ENCODE measurements at places on chromosomes 4 and X.

DNA sequence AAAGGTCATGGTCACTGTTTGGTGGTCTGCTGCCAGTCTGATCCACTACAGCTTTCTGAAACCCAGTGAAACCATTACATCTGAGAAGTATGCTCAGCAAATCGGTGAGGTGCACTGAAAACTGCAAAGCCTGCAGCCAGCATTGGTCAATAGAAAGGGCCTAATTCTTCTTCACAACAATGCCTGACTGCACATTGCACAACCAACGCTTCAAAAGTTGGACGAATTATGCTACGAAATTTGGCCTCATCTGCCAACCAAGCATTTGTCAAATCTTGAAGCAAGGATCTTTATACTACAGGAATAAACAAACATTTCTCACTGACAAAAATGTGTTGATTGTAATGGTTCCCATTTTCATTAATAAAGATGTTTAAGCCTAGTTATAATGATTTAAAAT lies 90.4 kb downstream of the EIF4E start:
- DNase-seq, result no peak

DNA sequence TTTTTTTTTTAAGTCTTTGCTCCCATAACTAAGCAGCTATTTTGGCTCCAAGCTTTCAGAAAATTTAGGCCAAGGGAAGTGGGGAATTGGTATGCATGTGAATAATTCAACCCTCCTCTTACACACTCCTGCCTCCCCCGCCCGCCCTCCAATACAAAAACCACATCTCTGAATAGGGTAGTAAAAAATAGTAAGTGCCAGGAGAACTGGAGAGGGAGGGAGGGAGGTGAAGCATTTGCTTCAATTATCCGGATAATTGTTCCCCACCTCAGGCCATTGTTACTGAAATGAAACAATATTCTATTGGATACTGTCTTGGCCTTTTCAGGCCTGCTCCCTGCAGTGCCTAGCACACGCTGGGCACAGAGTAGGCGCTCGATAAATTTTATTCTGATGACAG lies 5.5 kb upstream of the GSX2 start:
- DNase-seq, result no peak

- peak; percentile 48 for DNase-seq
Observed at GRCh38 chr4:114599231-114599902, 760 bp downstream of the UGT8 start.

DNA sequence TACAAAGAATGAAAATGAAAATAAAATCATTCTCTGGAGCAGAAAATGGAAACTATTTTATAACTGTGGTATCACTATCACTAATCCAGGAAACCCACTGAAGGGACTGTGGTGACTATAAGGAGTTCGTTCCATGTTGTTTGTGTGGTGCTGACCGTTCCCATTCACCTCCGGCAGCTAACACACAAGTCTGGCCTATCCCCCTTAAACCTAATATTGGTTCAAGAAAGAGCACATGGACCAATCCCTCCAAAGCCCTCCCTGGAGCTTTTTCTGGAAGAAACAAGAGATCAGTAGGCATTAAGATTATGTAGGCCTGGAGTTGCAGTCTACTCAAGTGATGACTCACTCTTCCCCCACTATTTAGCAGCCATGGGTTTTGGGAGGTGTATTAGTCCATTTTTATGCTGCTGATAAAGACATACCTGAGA lies 25.9 kb upstream of the FAM241A start:
- DNase-seq, result no peak

DNA sequence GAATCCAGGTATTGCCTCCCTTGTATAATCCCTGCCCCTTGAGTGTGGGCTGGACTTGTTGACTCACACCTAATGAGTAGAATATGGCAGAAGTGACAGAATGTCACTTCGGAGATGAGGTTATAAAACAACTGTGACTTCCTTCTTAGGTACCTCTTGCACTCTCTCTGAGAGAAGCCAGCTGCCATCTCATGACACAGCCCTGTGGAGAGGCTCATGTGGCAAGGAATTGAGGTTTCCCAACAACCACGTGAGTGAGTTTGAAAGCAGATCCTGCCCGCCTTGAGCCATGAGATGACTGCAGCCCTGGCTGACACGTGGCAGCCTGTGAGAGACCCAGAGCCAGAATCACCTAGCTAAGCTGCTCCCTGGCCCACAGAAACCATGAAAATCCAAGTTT lies 13.5 kb downstream of the ASB11 start:
- DNase-seq, result no peak

GRCh38 chr4:7531640-7531994 lies 96.9 kb upstream of the PSAPL1 start:
- no peak for DNase-seq

DNA sequence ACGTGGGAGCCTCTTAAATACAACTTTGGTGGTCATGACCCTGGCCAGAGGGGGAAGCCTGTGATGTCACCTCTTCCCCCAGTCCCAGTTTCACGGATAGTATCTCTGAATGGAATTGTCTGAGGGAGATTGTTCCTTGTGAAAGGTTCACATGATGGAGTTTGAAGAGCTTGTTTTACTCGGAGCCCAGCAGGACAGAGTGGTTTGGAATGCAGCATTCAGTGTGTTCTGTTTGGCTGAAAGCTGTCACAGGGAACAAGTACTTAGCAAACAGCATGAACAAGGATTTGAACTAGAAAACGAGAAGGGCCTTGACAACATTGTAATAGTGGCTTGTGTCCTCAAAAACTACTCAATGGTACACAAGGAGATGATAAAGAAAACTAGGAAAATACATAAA lies 133.9 kb upstream of the CXorf66 start:
- DNase-seq, result no peak

DNA sequence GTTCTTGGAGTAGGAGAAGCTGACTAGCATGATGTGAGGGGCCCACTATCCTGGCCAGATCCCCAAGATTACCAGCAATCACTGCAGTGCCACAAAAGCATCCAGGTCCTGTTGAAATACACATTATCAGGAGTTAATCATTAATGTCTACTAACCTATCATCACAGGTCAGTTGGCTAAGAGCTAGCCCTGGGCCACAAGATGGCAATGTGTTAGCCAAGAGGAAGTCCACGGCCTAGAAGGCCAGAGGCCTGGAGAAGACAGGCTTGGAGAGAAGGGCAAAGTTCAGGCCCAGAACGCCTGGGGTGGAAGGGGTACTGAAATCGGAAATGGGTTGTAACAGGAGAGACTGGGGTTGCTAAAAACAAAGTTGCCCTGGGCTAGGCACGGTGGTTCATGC lies 19.9 kb upstream of the KIAA1210 start:
- no peak for DNase-seq

GRCh38 chr4:103076747-103077347 lies at the start of gene SLC9B2:
TSS of gene SLC9B2 (minus strand) at chr4:103076761. CDS start at chr4:103067550, 9,211 bp downstream.
- DNase-seq, result peak; percentile 51

GRCh38 chr4:8224975-8225625 lies 26.0 kb downstream of the SH3TC1 start:
- DNase-seq, result no peak

DNA sequence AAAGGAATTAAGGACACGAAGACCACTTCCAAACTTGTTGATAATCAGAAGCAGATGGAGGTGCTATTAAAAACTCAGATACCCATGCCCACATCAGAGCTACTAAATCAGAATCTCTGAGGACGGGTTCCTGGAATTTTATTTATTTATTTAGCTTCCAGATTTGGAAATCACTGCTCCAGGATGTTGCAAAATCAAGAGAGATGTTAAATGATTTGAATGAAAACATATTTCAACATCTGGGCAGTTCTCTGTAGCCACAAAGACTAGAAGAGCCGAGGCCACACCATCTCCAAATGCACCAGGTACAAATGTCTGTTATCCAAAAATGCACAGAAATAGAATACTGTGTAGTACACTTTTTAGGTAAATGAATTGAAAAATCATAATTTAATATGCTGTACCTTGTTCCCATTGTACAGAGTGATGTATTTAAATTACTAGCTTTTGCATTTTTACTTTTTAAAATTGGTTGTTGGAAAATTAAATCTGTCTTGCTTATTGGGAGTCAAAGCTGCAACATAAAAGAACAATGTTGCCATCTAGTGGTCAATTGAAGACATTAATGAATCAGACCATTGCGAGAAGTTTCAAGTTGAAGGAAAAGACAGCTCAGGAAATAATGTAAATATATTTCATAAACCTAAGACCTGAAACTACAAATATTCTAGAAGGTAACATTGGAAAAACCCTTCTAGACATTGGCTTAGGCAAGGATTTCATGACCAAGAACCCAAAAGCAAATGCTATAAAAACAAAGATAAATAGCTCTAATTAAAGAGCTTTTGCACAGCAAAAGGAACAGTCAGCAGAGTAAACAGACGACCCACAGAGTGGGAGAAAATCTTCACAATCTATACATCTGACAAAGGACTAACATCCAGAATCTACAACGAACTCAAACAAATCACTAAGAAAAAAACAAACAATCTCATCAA lies 151.3 kb upstream of the TTC29 start:
- DNase-seq, result peak; percentile 44

GRCh38 chrX:1153940-1154339 lies 58.5 kb downstream of the CRLF2 start:
- DNase-seq, result no peak

DNA sequence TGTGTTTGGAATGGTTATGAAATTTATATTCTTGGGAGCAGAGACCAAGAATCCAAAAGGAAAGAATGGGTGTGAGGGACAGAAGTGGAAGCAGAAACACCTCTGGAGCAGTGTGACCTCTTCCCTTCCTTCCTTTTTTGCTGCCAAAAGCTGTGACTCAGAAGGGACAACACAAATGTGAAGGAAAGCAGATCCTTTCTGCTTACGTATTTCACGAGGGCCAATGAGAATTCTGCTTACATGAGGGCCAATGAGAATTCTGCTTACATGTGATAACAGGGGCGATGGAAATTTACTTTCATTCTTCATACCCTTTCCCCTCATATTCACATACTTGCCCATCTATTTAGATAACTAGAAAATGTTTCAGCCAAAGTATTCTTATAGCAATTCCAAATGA lies 404.6 kb downstream of the PRDM5 start:
- no peak for DNase-seq

DNA sequence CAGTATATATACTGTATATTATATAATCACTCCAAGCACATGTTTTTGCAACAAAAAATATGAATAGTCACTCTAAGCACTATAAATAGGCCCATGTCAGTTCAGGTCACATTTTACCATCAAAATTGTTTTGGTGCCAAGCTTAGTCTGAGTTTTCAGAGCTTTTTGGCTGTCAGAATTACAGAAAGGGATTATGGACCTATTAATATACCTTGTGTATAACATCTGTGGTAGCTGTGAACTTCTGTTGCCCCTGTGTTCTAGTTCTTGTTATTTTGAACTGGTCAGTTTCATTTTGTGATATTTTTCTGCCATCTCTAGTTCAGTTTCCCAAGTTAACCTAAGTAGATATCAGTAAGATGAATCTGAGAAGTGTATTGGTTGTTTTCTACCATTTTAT lies 22.9 kb downstream of the EXOC1 start:
- DNase-seq, result no peak

- DNase-seq, result peak; percentile 54
Observed at GRCh38 chrX:151397741-151398070, 700 bp downstream of the VMA21 start.

DNA sequence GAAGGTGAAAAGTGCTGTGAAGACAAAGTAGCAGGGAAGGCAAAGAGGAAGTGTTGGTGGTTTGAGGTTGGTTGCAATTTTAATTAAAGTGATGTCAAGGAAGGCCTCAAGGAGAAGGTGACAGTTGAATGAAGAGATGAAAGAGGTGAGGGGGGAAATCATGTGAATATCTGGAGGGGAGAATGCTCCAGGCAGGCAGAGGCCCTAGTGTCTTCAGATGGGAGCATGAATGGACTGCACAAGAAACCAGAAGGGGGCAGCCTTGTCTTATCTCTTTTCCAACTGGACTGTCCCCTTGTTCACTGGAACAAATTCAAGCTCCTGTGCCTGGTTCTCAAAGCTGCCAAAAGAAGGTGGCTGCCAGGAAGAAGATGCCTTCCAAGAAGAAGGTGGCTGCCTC lies 68.4 kb downstream of the MAOB start:
- peak; percentile 29 for DNase-seq

GRCh38 chrX:12370497-12370986 lies 232.3 kb downstream of the FRMPD4 start:
- DNase-seq, result no peak

DNA sequence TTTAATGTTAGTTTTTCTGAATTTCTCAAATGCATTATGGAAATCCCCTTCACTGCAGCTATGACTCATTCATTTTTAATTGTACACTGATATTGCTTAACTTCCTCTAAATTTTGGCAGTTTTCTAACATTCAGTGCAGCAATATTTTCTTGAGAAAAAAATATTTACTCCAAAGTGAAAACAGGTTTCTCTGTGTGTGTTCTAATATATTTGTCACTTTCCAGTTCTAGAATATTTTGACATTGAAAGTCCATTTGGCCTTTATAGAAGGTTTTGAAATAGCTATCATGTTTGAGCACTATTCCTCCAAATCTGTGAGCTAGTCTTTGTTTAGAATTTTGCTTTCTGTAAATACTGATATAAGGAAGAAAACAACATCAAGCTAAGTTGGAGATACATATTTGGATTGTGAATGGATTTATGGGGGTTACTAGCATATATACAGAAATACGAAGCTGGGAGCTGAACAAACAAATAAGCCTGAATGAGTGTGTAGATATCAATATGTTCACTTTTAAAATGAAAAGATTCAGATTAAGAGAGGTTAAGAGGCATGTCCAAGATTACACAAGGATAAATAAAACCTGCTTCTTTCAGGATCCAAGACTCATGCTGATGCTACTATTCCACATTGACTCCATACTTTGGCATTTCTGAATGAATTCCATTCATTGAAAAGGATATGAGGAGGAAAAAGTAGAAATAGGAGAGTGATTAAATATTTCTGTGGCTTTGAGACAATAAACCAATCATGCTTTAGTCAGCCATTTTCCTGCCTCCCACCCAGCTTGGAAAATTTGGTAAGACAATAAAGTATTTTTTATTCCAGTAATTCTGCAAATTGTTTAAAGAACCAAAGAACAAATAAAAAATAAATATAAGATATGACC lies 57.3 kb upstream of the SLIT2 start:
- DNase-seq, result no peak

DNA sequence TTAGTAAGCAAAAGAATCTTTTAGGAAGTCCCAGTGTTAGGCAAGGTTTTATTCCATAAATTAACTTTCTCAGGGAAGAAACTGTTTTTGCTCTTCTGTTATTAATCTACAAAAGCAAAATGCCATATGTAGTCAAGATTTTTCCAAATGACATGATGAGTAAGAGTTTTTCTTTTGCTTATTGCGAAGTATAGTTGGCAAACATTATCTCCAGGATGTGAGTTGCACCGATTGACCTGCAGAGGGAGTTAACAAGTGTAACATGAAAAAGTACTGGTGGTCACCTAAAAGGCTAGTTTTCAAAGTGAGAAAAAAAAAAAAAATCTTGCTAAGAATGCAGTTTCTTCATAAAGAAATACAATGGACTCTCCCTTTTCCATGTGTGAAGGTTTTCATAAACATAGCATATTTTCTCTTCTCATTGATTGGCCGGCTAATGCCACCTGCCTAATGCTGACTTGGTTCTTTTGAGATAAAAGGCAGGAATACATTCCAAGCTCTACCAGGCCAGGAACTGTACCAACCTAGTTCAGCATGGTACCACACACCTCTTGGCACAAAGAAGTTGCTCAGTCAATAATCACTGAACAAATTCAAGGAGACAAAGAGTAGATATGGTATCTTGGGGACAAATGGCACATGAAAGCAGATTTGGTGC lies 100.2 kb downstream of the LNX1 start:
- peak; percentile 36 for DNase-seq

GRCh38 chr4:145843148-145843547 lies 95.5 kb downstream of the ZNF827 start:
- no peak for DNase-seq

GRCh38 chr4:79987401-79987800 lies 85.6 kb downstream of the ANTXR2 start:
- no peak for DNase-seq
